ENCODE measurements at places on chromosomes 1 and 21.

DNA sequence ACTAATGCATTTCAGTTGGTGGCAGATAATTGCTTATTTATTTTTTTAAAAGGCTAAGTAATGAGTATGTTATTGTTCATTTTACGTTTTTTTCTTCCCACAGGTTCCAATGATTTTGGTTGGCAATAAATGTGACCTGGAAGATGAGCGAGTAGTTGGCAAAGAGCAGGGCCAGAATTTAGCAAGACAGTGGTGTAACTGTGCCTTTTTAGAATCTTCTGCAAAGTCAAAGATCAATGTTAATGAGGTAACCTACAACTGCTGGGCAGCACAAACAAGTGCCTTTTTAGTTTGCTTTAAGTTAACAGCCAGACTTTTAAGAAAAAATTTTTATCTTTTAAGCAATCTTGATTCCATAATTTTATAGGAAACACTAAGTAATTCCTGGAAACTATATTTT is 35.0 kb downstream of the INKA2 start:
- no peak for DNase-seq

DNA sequence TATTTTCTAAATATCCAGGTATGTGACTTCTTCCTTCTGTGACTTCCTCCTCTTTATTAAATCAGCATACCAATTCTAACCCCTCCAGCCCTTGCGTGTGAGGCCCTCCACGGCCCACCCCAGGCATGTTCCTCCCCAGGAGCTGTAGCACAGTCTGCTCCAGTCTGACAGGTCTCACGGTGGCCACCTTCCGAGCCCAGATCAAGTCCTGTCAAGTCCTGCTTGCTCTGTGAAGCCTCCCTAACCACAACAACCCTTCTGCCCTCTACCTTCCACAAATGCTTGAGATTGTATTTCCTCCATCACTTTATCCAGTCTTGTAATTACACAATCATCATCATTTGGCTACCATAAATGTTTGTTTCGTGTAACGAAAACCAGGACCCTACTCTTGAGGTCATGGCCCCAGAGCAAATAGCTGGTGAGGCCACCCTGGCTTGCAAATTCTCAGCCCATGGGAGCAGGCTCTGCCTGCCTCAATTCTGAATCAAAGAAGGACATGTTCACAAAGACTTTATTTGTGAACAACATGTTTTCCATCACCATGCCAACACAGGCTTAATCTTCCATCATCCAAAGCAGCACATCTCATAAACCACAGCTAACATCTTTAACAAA is 33.0 kb upstream of the S100A7 start:
- DNase-seq, result no peak

GRCh38 chr1:158043232-158043631 is 49.8 kb downstream of the KIRREL1 start:
- DNase-seq, result peak; percentile 77

DNA sequence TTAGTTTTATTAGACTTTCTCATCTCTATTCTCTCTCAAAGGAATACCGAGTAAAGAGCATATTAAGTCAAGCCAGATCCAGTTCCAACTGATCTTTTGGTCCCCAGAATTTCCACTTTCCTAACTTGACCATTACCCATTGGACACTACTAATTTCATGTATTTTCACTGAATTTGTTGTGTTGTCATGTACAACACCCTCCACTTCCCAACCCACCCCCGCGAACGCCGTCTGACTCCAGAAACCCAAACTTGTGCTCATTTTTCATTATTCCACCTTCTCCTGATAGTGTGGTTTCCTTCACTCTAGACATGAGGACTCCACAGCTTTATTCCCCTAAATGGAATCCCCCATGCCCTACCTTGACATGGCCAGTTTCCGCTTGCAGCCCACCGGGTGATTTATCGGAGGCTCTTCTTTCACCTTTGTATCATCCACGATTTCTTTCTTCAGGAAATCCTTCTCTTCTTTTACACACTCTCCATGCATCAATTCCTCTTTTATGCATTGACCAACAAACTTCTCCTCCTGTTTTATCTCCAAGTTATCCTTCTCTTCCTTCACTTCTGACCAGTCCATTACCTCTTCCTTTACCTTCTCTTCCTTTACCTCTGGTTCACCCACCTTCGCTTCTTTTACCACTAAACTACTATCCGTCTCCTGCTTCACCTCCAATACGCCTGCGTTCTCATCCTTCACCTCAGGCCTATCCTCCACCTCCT is 805 bp downstream of the ZNHIT6 start:
- DNase-seq, result no peak

DNA sequence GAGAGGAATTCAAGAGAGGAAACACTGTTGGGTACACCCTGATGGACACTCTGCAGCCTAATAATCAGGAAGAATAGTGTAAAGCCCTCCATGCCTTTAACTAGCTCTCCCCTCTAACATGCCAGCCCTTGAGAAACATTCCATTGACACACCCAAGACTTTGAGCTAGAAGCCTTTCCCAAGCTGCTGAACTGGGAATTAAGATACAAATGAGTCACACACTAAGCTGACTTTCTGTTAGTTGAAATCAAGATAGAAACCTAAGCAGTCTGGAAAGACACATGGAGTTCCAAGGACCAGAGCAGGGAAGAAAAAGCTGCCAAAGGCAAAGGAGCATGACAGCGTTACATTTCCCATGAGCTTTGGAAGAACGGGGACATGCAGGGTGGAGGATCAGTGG is 380.8 kb downstream of the NPHP4 start:
- DNase-seq, result no peak

GRCh38 chr1:3924825-3925220 is 24.8 kb upstream of the C1orf174 start:
- DNase-seq, result no peak

GRCh38 chr1:186782791-186783190 is 46.0 kb upstream of the PLA2G4A start:
- DNase-seq, result no peak

DNA sequence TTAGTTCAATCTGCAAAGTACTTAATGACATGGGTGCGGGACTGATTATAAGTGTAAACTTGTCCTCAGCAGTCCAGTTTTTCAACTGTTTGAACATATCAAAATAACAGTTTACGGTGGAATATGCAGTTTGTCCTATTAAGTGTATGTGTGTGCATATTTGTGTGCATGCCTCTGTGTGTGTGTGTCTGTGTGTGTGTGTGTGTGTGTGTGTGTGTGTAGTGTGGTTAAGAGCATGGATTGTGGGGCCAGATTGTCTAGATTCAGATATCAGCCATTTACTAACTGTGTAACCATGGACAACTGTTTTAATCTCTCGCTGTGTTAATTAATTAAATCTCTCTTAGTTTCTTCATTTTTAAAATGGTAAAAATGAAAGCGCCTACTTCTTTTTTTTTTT is 39.0 kb downstream of the NEXN start:
- DNase-seq, result no peak

GRCh38 chr1:25458541-25459298 is 28.0 kb downstream of the MACO1 start:
- no peak for DNase-seq

DNA sequence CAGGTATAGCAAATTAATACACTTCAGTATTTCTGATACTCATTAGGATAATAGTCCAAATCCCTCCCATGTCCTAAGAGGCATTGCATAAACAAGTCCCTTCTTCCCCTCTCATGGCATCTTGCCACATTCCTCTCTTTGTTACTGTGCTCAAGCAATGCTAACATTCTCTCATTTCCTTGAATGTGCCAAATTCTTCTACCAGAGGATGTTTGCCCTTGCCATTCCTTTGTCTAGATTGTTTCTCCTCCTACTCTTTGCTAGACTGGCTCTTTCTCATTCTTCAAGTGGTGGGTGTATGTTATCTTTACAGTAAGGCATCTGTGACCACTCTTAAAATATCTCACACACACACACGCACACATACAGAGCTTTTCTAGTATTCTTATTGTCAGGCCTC is 621.0 kb upstream of the CXADR start:
- DNase-seq, result peak; percentile 76

- DNase-seq, result no peak
Measured at GRCh38 chr1:53461323-53462044, 2.3 kb downstream of the DMRTB1 start.

DNA sequence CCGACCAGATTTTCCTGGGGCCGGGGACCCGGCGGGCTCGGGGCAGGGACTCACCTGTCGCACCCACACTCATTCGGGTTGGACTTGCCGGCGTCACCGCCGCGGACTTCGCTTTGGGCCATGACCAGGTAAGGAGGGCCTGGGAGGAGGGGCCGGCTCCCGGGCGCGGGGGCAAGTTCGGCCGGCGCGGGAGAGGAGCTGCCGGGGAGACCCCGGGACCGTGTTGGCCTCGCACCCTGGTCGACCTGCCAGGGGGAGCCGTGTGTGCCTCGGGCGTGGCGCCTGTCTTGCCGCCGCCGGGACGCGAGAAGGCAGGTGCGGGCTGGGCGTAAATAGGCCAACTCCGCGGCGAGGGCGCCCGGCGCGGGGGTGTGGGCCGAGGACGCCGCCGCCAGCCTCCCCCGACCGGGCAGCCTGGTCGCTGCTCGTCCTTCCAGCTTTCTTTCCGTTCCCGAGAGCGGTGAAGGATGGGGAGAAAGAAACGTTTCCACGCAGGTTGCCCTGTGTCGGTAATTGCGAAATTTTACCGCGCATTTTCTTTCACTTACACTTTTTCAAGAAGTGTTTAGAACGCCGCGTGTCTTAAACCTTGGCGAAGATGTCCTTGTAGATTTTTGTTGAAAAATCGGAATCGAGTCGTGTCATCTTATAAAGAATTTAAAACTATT is 558 bp downstream of the USP1 start:
- DNase-seq, result peak; percentile 31

DNA sequence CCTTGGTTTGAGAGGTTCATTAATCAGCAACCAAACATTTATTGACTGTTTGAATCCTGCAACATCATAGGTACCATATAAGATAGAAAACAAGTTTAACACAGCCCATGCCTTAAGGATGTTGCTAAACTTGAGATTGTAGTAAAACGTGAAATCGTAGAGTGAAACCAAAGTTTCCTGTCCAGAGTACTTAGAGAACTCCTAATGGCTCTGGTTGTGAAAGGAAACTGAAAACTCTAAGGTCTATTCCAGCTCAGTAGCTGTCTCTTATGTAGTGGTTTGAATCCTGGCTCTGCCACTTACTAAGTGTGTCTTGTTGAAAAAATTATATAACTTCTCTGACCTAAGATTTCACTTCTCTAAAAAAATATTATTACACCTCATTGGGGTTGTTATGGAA is 310.9 kb downstream of the NTNG1 start:
- no peak for DNase-seq

All from mesendoderm (in vitro differentiated cells).